Left ventricle myocardium inferior (tissue), 1 donor: ENCODE measurements at places on chromosomes 1 and 21. TPM values are rescaled to one million over a fixed set of nuclear protein-coding genes. Genes with fewer than 3 reads are reported as not detected.

- no peak for DNase-seq
- peaks cover 79% of the 10 kb centered on the region for H3K4me1 ChIP-seq
- H3K27ac ChIP-seq, result peak overlapping the region; percentile 98
- peak overlapping the region; percentile 99 for H3K4me3 ChIP-seq
- no peaks in the 10 kb centered on the region for H3K36me3 ChIP-seq
Observed at GRCh38 chr1:156750191-156750672, 1.2 kb downstream of the HDGF start.

DNA sequence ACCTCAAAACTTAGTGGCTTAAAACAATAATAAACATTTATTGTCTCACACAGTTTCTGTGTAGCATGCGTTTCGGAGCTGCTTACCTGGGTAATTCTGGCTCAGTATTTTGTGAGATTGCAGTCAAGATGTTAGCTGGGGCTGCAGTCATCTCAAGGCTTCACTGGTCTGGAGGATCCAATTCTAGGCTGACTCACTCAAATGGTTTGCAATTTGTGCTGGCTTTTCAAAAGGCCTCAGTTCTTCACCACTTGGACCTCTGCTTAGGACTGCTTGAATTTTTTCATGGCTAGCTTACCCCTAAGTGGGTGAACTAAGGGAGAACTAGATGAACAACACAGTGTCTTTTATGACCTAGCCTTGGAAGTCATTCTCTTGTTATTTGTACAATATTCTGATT is 21.0 kb downstream of the XPR1 start:
- H3K27me3 ChIP-seq, result no peaks in the 10 kb centered on the region
- peaks cover 4% of the 10 kb centered on the region for H3K36me3 ChIP-seq
- no peak for DNase-seq
- H3K4me1 ChIP-seq, result peaks cover 24% of the 10 kb centered on the region
- no peak overlapping the region for H3K4me3 ChIP-seq

DNA sequence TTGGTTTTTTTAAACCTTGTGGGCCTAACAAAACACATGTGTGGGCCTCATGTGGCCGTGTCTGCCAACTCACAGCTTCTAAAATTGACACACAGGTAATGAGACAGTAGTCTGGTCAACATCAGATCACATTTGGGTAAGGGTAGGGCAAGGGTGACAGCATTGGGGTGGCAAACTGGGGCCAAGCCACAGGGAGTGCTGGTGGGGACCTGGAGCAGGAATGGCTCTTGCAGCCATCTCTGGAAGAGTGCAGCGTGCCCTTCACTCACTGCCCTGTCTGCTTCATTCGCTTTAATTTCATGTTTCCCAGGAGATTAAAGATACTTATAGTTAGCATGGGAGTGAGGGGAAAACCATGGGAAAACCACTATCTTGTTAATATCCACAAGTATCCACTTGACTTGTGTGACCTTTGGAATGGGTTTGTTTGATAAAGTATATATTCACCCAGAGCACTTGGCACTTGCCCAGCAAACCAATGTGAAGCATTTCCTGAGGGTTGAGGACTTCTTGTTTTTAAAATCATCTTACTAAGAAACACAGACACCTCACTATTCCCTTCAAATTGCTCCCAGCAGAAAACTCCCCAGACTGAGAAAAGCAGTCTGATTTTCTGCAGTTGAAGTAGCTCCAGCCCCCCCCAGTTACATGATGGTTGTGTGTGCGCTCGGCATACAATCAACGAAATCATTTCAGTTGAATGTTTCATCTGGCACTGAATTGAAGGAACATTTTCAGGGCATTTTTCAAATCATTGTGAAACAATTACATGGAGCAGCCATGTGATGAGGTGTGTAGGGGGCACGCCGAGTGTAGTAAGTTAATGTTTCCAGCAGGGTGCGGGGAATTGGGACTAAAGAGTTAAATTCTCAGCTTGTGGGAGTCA is 175.7 kb downstream of the VPS13D start:
- peaks cover 58% of the 10 kb centered on the region for H3K4me1 ChIP-seq
- no peak for DNase-seq
- no peaks in the 10 kb centered on the region for H3K27me3 ChIP-seq
- peak overlapping the region; percentile 78 for H3K27ac ChIP-seq
- H3K4me3 ChIP-seq, result no peak overlapping the region
- peaks cover 55% of the 10 kb centered on the region for H3K36me3 ChIP-seq

GRCh38 chr1:227002531-227003049 is 62.5 kb downstream of the COQ8A start:
- H3K4me1 ChIP-seq, result peaks cover 3% of the 10 kb centered on the region
- DNase-seq, result no peak
- peaks cover 56% of the 10 kb centered on the region for H3K36me3 ChIP-seq

DNA sequence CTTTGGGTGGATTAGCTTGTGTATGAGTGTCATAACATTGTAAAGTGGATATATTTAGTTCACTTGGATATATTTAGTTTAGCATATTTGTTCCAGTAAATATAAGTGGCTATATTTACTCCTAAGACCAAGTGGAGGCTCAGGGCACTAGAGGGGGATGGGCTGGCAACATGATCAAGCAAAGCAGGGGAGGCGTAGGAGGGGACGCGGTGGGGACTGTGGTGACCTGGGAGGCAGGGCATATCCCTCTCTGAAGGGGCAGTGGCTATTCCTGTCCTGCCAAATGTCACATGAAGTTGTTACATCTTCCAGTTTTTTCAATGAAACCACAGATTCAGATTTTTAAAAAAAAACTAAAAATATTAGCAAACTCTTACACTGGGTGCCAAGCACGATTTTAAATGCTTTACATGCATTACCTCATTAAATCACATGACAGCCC is 51.9 kb upstream of the EDN2 start:
- no peak overlapping the region for H3K4me3 ChIP-seq
- H3K4me1 ChIP-seq, result peaks cover 53% of the 10 kb centered on the region
- H3K27me3 ChIP-seq, result no peaks in the 10 kb centered on the region
- no peaks in the 10 kb centered on the region for H3K36me3 ChIP-seq
- DNase-seq, result no peak
- peak overlapping the region; percentile 85 for H3K27ac ChIP-seq

- H3K4me1 ChIP-seq, result peaks cover 8% of the 10 kb centered on the region
- no peak overlapping the region for H3K27ac ChIP-seq
- no peak overlapping the region for H3K4me3 ChIP-seq
- no peaks in the 10 kb centered on the region for H3K27me3 ChIP-seq
- no peaks in the 10 kb centered on the region for H3K36me3 ChIP-seq
Observed at GRCh38 chr1:229943988-229944743, 122.9 kb upstream of the GALNT2 start.

- DNase-seq, result no peak
- no peak overlapping the region for H3K27ac ChIP-seq
- no peaks in the 10 kb centered on the region for H3K27me3 ChIP-seq
Observed at GRCh38 chr1:233240371-233240770, 55.2 kb downstream of the PCNX2 start.

DNA sequence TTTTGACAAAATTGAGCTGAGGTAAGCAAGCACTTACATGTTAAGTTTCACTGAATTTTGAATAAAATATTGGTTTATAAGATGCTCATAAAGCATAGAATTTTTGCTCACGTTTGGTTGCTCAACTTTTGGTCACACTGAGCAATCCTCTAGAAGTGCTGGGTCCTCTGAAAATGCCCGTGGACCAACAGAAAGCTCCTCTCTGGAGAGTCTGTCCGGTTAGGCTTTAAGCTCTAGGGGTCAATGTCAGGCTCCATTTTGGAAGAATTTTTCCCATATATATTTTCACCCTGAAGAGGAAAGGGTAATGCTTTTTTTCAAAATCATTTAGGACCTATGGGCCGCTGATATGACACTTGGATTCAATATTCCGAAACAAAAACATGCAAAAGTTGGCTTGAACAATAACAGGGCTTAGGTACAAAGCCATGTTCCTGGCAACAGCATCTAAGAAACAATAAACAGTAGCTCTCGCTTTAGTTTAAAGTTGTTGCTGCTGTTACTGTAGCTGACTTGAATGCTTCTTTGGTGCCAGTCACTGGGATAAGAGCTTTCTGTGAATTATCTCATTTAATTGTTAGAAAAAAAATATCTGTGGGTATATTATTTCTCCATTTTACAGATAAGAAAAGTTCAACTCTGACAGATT is 131.7 kb upstream of the ESRRG start:
- no peak overlapping the region for H3K4me3 ChIP-seq
- no peak for DNase-seq
- peaks cover 12% of the 10 kb centered on the region for H3K4me1 ChIP-seq
- no peaks in the 10 kb centered on the region for H3K27me3 ChIP-seq

DNA sequence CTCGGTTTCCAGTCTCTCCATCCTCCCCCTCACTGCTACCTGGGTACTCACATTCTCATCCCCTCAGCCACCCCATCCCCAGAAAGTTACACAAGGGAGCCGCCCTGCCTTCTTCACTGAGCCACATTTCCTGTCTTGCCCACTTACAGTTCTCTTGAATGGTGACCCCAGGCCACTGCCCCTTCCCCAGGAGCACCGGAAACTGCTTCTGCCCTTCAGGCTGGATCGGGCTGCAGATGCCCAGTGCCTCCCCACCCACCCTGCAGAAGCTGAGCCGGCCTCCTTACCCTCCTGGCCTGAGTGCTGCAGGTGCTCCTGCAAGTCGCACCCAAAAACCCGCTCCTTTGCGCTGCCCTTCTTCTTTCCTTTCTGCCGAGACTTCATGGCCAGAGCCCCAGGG is 450 bp downstream of the ARHGAP30 start:
- H3K36me3 ChIP-seq, result no peaks in the 10 kb centered on the region
- peak overlapping the region; percentile 66 for H3K27ac ChIP-seq
- DNase-seq, result no peak
- H3K27me3 ChIP-seq, result peaks cover 28% of the 10 kb centered on the region

- H3K36me3 ChIP-seq, result peaks cover 13% of the 10 kb centered on the region
- peak overlapping the region; percentile 45 for H3K4me3 ChIP-seq
- no peaks in the 10 kb centered on the region for H3K27me3 ChIP-seq
- peak overlapping the region; percentile 95 for H3K27ac ChIP-seq
- H3K4me1 ChIP-seq, result peaks cover 93% of the 10 kb centered on the region
Observed at GRCh38 chr1:38000529-38001455, 4.5 kb downstream of the FHL3 start.

DNA sequence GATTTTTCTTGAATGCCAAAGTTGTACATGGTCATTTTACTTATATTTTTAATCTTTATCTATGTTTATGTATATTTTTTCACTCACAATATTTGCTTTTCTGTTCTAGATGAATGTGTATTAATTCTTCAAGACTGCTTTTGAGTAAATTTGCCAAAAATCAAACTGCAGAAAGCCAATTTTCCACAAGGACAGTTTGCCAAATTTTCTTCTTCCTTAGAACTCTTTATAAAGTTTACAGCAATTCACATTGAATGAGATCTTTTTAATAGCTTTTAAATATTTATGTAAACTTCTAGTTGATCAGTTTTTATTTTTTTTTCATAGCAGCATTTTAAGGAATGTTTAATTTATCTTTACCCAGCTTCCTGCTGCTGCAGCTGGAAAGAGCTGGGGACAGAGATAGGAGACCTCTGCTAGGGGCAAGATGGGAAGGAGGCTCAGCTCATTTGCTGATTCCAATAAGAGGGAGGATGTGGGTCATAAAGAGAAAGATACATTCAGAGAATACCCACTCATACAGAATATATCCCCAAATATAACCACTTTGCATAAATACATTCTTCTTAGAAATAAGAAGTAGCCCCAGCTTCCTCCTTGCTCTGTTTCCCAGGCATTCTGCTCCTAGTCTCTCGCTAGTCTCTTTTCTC is 93.0 kb downstream of the ODF2L start:
- no peak for DNase-seq
- H3K36me3 ChIP-seq, result no peaks in the 10 kb centered on the region
- no peak overlapping the region for H3K27ac ChIP-seq
- no peaks in the 10 kb centered on the region for H3K27me3 ChIP-seq
- H3K4me3 ChIP-seq, result no peak overlapping the region

- H3K36me3 ChIP-seq, result no peaks in the 10 kb centered on the region
- no peak overlapping the region for H3K4me3 ChIP-seq
- H3K27ac ChIP-seq, result no peak overlapping the region
Observed at GRCh38 chr1:147585640-147586383, 44.5 kb downstream of the BCL9 start.

DNA sequence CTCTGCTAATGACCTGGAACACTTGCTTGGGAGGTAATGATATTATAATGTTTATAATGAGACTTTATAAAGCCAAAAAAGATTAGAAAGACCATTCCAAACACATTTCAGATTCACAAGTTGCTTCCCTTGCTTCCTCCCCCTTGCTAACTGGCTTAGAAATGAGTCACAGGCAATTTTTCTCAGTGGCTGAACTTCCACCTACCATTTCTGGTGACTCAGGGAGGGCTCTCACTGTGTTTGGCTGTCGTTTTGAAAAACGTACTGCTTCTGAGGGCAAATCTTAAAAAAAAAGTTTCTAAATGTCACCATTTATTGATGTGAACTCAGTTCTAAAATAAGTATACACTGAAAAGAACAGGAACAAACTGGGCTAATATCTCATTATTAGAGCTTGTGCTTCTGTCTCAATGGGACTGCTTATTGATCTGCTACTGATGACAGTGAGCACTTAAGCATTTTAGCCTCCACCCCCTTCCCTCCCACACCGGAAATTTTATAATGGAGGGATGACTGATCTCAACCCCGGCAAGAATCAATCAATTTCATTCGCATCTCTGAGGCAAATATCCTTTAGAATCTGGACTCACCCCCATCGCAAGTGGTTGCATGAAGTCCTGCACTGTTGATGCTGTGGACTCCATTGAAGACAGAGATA is 278.3 kb downstream of the KCTD3 start:
- H3K27ac ChIP-seq, result no peak overlapping the region
- no peaks in the 10 kb centered on the region for H3K36me3 ChIP-seq
- H3K4me1 ChIP-seq, result no peaks in the 10 kb centered on the region
- no peak for DNase-seq
- no peaks in the 10 kb centered on the region for H3K27me3 ChIP-seq
- no peak overlapping the region for H3K4me3 ChIP-seq

- no peak for DNase-seq
- H3K36me3 ChIP-seq, result no peaks in the 10 kb centered on the region
- no peak overlapping the region for H3K4me3 ChIP-seq
- H3K27me3 ChIP-seq, result no peaks in the 10 kb centered on the region
- no peaks in the 10 kb centered on the region for H3K4me1 ChIP-seq
Observed at GRCh38 chr1:211566431-211567025, 12.4 kb downstream of the SLC30A1 start.

- no peak overlapping the region for H3K27ac ChIP-seq
- no peaks in the 10 kb centered on the region for H3K36me3 ChIP-seq
- H3K27me3 ChIP-seq, result no peaks in the 10 kb centered on the region
Observed at GRCh38 chr1:146012703-146013558, 8.6 kb downstream of the HJV start.

The CAPZA1 gene
- 24.6 TPM for total RNA-seq

The ZSWIM5 gene
- 0.93 TPM for total RNA-seq
